ENCODE measurements at places on chromosomes 4 and X.

GRCh38 chrX:127943571-127943970 is 108.6 kb downstream of the ACTRT1 start:
- DNase-seq = no peak

- DNase-seq = no peak
Measured at GRCh38 chr4:3654036-3654807, 112.0 kb upstream of the ADRA2C start.

DNA sequence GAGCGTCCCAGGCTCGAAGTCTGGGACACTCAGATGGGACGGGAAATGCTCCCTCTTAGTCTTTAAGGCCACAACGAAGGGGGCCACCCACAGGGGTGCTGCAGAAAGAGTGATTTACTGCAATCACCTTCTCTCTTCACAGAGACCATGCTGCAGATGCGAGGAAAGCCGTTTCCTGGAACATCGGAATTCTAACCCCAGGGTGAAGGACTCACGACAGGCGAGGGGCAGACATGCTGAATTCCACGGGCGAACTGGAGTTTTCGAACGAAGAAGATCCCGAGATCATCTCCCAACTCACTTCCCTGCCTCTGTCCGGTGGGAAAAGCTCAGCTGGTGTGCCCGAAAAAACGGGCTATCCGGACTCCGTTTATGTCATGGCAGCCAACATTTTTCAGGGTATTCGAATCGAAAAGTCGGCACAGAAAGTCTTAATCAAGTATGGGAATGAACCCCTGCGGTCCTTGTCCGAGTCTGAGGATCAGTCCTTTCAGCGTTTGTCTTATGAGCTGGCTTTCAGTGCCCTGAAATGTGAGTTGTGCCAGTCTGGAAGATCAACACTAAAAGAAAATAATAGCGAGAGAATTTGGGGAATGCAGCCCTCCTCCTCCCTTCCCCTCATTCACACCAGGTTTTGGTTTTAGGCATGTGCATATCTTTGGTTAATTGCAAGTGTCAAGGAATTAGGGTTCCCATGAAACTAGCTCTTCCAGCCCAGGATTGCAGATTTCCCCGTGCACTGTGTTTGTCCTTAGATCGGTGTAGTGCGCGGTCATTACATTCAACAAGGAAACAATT is 905 bp downstream of the NSUN7 start:
- DNase-seq = no peak

DNA sequence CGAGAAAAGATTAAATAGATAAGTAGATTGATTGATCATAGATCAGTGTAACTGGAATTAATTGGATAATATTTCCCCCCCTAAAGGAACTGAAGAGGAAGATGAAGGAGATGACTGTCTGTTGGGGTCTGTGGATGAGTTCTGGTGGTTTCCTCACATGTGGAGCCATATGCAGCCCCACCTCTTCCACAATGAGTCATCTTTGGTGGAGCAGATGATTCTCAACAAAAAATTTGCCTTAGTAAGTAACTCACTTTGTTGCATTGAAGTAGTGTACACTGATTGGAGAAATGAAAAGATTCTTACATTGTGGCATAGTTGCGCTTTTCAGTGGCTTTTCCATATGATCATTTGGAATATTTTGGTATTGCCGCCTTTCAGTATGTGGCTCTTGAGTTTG is 80.4 kb downstream of the NDST3 start:
- DNase-seq = no peak

DNA sequence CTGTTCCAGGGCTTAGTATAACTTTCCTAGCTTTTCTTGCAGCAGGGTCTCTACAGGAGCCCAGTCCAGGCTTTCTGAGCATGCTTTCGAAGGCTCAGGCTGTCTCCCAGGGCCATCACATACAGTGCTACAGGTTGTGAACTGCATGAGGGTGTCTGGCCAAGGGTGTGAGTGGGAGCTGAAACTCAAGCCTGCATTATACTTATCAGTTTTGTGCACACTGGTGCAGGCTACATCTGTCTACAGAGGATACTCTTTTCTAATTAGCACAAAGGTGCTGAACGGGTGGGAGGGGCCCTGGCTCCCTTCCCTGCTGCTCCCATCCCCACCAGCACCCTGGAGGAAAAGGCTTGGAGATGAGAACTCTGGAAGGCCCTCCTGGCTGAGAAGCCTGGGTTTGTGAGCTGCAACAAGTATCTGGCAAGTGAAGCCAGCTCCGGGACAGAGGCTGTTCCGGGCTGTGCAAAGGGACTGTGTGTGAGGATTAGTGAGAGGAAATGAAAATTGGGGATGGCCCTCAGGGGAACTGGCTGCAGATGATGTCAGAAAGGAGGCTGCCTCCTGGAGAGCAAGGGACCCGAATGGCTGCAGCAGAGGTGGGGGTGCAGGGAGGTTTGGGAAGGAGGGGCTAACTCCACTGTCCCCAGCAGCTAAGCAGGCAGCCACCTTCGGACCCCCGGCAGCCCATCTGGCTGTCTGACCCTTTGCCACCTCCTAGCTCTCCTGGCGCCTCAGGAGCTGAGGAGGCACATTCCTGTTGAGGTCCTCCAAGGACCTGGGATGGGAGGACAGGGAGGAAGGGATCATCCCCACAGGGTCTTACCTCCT is 68.5 kb downstream of the EFNB1 start:
- no peak for DNase-seq

GRCh38 chr4:86300516-86300915 is 59.3 kb downstream of the MAPK10 start:
- no peak for DNase-seq

GRCh38 chr4:181127171-181127570 is 1116.0 kb upstream of the TENM3 start:
- DNase-seq = no peak

DNA sequence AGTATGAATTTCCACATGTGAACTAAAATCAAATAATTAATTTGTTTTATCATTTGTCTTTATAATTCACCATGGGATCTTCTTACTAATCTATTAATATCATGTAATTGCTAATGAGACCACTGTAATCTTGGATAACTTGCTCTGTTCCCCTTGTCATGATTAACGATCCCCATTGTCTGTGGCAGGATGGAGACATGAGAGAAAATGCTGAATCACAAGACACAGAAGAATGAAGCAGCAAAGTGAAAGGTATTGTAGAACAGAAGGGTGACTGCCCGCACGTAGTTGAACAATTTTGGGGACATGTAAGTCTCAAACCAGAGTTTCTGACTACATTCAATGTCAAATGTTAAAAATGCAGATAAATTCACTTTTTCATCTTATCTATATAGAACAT is 135.2 kb downstream of the EPHA5 start:
- DNase-seq = no peak

- no peak for DNase-seq
Measured at GRCh38 chrX:27307546-27307945, 155.6 kb downstream of the PPP4R3C start.

DNA sequence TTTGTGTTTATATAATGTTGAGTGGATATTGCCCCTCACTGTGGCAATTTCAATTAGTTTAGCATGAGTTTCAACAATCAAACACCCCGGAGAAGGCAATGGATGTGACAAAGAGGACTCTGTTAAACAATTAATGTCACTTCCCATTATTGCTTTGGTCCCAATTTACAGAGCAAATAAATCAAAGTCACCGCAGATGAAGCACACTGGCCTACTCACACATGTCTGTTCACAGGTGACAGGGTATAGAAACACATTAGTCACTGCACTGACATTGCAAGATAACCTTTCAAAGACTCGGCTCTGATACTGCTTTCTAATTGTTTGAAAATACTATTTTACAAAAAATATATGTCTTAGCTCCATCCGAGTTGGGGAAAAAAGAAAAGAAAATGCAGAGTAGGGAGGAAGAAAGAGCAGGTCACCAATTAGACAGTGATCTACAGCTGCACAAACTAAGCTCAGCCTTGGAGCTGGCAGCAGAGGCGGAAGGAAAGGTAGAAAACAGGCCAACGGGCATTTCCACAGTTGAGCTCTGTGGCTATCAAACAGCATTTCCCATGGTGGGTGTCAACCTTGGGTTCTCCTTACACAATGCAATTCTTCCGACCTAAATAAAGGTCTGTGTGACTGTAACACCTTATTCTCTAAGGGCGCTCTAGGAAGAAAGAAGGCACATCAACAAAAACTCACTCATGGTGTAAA is 53.9 kb downstream of the PPARGC1A start:
- DNase-seq = no peak

DNA sequence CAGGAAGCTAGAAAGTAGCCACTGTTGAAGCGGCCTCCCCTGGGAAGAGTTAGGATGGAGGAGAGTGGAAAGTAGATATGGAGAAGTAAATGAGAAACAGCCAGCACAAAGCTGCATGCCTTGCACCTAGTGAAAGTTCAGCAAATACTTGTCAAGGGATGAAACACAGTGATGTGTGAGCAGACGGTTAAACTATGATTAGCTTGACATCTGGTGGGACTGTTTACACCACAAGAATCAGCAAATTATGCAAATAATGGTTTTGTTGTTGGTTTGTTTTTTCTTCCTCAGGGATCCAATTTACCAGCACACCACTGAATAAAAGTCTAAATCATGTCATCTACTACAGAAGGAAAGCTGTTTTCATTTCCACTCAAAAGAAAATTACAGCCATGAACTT is 87.1 kb downstream of the CORIN start:
- no peak for DNase-seq

- no peak for DNase-seq
Measured at GRCh38 chr4:17315459-17315858, 196.4 kb downstream of the QDPR start.

GRCh38 chrX:17550011-17550410 is 175.0 kb downstream of the NHS start:
- DNase-seq = no peak

- DNase-seq = no peak
Measured at GRCh38 chrX:132592880-132593279, 104.0 kb upstream of the MBNL3 start.

- DNase-seq = no peak
Measured at GRCh38 chrX:120999413-120999812, 13.9 kb upstream of the CT47A1 start.

DNA sequence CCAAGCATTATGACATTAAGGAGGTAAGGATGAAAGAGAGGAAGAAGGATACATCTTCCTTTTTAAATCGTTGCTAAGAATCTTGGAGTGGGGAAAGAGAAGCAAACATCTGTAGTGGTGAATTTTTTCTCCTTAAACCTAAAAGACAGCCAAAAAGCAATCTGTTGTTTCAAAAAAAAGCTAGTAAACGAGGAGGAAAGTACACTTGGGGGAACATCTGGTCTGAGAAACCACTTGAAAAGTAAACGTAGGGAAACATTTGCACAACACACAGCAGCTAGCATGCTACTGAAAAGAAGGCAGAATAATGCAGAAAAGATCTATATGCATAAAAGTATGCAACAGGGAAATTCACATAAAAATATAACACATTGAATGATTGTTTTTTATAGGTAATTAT is 1485.6 kb downstream of the PCDH19 start:
- DNase-seq = no peak

- no peak for DNase-seq
Measured at GRCh38 chr4:8280876-8281440, 11.4 kb downstream of the HTRA3 start.

- DNase-seq = no peak
Measured at GRCh38 chr4:73259571-73260090, 1.0 kb upstream of the ANKRD17 start.

DNA sequence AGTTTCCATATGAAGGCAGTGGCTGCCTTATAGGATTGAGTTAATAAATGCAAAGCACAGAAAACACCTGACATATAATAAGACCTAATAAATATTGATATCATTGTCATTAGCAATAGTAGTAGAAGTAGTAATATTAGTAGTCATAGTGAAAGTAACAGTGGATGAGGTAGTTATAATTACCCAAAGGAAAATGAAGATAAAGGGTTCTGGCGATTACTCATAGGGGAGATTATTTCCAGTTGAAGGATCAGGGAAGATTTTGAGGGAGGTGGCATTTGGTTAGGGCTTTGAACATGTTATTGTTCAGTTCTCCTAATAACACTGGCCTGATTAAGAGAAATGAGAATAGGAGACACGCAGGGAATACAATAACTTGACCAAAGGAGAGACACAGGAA is 131.9 kb upstream of the GPRIN3 start:
- DNase-seq = no peak

DNA sequence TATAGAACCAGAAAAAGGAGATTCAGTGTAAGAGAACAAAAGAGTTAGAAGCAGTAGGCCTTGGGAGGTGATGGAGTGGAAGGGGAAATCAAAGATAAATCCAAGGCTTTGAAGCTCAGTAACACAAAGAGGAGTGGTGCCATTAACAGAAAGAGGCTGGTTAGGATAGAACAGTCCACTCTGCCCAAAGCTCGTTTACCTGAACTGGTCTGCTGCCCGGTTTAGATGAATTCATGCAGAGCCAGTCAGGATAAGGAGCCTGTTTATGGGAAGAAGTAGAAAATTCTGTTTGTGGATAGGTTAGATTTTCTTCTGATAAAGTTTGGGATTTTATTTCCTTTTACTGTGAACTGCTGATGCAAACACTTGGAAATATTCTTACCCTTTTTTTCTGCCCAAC is 80.6 kb downstream of the HMGB2 start:
- no peak for DNase-seq

- DNase-seq = no peak
Measured at GRCh38 chr4:151524610-151525009, 115.6 kb downstream of the FHIP1A start.

GRCh38 chr4:129842096-129842495 is 746.1 kb downstream of the C4orf33 start:
- DNase-seq = no peak

- no peak for DNase-seq
Measured at GRCh38 chrX:93422693-93423092, 250.7 kb downstream of the NAP1L3 start.

DNA sequence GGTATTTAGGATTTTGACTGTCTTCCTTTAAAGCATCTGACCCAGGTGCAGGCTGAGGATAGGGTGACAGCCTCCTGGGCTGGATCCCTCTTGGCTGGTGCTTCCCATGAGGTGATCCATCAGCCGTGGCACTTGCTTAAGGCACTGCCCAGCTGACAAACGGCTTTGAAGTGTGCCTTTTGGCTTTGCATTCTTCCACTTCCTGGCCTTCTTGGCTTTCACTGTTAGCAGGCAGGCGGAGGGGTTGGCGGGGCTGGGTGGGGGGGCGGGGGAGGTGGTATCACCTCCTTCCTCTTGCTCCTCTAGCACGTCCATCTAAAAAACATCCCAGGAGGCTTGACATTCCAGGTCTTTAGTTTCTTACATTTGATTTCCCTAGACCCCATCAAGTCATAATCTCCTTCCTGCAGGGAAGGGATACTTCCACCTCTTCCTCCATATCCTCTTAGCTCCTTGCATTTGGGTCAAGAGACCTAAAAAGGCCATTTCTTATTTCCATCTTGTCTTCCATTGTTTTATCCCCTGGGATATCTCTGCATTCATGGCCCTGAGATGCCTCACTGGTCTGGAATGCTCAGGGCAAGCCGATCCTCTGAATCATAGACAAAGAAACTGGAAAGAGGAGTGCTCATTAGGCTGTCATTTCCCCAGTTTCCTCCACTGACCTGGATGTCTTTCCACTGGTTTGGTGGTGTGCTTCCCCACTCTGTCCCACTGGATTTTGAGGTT is 11.3 kb upstream of the APLN start:
- DNase-seq = no peak

GRCh38 chr4:173145131-173145530 is 23.5 kb upstream of the GALNT7 start:
- no peak for DNase-seq

GRCh38 chrX:19924285-19924684 is 36.9 kb upstream of the SH3KBP1 start:
- no peak for DNase-seq

- no peak for DNase-seq
Measured at GRCh38 chr4:62288808-62289541, 1088.8 kb downstream of the ADGRL3 start.

- DNase-seq = no peak
Measured at GRCh38 chrX:134315866-134316265, 78.9 kb downstream of the CCDC160 start.

All from vagina (tissue), 2 donors.